M059J (cell line): ENCODE measurements at places on chromosomes 3 and 15.

GRCh38 chr15:71465131-71465955 lies 345.0 kb upstream of the NR2E3 start:
- DNase-seq: no peak

GRCh38 chr3:5057272-5057671 lies 64.8 kb upstream of the ARL8B start:
- DNase-seq: no peak

- DNase-seq: no peak
These were observed 231.8 kb downstream of the UACA start for GRCh38 chr15:70531576-70531975.

DNA sequence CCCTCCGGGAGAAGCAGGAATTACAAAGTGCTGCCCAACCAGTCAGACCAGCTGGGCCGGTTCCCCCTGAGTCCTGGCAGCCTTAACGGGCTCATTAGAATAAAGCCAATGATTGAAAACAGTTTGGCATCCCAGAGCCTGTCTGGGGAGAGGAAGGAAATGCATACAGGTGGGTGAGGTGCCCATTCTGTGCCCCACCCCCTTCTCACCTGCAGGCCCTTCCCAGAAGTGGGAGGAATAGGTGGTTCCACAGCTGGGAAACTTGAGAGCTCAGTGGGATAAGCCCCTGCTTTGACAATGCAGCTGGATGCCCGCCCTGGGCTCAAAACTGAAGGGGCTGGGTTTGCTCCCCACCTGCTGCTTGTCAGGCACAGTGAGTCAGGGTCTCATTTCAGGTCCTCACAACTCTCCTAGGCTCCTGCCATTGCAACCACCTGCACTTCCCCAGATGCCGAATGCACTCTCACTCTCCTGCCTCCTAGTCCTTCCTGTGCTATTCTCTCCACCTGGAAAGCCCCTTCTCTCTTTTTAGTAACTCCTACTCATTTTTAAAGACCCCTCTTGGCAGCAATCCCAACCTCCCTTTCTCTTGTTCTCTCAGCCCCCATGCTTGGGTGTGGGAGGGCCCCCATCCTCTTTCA lies 5.5 kb upstream of the BUB1B start:
- no peak for DNase-seq

GRCh38 chr3:196949285-196949619 lies 6.9 kb upstream of the NCBP2 start:
- no peak for DNase-seq

DNA sequence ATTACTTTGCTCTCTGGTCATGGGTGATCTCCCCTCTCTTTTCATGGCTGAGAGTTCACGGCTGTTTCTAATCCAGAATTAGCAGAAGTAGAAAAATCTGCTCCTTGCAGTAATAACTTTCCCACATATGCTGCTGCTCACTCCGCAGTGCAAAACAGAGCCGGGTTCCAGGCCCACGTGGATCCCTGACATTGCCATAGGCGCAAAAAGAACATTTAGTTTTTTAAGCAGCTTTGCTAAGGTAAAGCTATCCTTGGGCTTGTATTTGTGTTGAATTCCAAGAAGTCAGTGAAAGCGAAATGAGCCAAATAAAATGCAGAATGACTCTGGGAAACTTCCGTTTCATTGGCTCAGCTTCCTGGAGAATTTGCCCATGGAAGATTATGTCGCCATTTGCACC lies 633.7 kb upstream of the SUCLG2 start:
- DNase-seq: no peak

DNA sequence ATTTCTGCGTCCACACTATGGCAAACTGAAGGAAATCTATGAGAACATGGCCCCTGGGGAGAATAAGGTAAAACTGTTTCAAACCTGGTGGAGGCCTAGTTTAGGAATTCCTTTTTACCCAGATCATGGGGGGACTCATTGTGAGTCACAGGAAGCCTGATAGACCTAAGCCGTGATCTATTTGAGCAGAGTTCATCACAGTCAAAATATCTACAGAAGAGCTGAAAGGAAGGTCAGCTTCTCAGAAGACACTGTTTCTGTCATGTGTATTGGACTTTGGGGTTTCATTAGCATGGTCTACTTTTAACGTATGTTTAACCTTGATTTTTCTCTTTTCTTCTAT lies 1.3 kb downstream of the PSMD2 start:
- peak; percentile 82 for DNase-seq

GRCh38 chr3:37859908-37860199 lies 1.8 kb upstream of the CTDSPL start:
- DNase-seq: no peak

- no peak for DNase-seq
These were observed 84.3 kb downstream of the KLHL25 start for GRCh38 chr15:85710340-85710842.

DNA sequence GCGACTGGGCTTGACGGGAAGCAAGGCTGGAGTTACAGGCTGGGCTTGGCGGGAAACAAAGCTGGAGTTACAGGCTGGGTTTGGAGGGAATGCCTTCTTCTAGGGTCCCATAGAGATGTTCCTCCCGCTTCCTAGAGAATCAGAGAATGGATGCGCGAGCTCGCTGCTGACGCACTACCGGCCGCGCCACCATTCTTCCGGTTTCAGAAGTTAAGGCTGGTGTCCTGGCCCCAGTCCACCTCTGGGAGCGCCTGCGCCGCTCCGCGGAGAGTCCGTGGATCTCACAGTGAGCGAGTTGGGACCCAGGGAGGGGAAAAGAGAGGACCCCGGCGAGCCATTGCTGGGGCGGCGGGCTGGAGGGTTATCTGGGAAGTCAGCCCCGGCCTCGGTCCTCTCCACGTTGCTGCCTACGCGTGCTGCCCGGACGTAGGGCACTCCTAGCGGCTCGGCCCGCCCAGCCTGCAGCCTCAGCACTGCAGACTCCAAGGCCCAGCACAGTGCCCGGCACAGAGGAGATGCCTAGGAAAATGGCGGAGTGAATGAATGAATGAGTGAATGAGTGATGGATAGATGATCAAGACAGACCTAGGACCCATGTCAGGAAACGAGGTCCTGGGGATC lies at the start of gene ZNF502:
TSS of gene ZNF502 (plus strand) at position 206 of the 621 bp plus-strand sequence. CDS start 7,602 bp downstream, outside the sequence.
- DNase-seq: peak; percentile 34

DNA sequence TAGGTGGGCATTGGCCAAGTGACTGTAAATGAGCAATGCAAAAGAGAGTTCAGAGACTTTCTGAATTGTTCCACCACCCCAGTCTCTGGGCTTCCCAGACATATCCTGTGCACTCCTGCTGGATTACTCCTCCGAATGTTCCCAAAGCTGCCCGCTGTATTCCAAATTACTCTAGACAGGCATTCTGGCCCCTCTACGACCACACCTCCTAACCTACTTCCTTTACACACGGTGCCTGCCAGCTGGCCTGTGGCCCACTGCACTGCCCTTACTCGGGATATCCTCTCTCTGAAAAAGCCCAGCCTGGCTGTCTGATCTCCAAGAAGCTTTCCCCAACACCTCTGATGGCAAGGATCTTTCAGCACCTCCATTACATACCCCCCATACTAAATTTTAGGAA lies 66.6 kb downstream of the DUT start:
- no peak for DNase-seq

DNA sequence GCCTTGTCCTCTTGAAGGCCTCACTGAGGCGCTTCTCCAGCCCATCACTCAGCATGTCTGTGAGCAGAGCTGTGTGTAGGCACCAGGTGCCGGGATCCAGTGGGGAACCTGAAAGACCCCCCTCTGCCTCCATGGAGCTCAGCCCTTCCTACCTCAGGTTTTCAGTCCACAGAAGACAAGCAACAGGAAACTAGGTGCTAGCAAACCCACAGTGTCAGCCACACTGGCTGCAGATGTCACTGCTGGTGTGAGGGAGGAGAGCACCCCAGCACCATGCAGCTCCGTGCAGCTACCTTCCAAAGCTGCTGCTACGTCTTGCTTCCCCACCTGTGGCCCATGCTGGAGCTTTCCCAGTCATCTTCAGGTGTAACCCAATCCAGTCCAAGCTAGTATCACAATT lies 17.9 kb downstream of the PSTPIP1 start:
- no peak for DNase-seq

DNA sequence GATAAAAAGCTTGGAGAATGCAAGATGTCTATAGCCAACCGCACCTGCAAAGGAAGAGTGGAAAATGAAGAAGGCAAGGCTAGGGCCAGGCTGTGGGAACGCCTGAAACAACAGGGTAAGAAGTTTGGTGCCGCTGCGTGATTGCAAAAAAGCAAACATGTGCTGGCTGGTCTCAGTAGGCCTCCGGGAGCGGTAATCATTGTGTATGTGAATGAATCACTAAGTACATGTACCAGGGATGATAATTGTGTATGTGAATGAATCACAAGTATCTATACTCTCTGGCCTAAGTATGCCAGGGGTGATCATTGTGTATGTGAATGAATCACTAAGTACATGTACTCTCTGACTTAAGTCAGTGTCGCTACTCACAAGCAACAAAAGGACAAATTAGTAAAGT lies 40.3 kb upstream of the PARL start:
- DNase-seq: no peak

- peak; percentile 80 for DNase-seq
These were observed 435.4 kb upstream of the ATP11B start for GRCh38 chr3:182357928-182358327.

DNA sequence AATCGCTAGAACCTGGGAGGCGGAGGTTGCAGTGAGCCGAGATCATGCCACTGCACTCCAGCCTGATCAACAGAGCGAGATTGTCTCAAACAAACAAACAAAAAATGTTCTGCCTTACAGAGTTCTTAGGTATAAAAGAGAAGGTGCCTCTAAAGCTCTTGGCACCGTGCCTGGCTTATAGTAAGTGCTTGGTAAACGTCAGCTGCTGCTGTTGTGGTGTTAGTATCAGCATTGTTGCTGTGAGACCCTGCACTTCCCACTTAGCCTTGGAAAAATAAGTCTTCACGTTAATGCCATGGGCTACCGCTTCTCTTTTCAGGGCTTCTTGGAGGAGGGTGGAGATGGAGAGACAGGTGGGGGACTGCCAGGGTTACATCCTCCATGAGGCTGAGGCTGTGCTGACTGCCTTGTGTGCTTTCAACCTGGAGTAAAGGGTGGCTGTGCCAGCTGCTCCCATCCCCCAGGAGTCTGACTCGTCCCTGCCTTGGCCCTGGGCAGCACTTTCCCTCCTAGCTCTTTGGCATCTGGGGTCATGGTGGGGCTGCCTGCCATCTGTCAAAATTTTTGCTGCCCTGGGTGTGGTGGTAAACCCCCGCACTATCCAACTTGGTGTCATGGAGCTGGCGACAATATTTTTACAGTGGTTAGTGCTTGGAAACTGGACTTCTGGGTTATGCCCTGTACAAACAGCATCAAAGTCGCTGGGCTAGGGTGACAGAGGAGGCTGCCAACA lies 17.8 kb downstream of the FLNB start:
- peak; percentile 74 for DNase-seq

DNA sequence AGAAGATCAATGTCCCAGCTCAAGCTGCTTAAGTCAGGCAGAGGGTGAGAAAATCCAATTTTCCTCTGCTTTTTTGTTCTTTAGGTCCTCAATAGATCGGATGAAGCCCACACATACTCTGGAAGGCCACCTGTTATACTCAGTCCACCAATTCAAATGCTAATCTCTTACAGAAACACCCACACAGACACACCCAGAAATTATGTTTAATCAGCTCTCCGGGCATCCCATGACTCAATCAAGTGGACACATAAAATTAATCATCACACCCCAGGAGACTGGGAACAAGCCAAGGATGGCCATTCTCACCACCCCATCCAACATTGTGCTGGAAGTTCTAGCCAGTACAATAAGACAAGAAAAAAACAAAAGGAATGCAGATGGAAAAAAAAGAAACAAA lies 67.8 kb upstream of the SLC24A5 start:
- peak; percentile 29 for DNase-seq

- peak; percentile 62 for DNase-seq
These were observed 371.4 kb downstream of the SV2B start for GRCh38 chr15:91471468-91471867.

DNA sequence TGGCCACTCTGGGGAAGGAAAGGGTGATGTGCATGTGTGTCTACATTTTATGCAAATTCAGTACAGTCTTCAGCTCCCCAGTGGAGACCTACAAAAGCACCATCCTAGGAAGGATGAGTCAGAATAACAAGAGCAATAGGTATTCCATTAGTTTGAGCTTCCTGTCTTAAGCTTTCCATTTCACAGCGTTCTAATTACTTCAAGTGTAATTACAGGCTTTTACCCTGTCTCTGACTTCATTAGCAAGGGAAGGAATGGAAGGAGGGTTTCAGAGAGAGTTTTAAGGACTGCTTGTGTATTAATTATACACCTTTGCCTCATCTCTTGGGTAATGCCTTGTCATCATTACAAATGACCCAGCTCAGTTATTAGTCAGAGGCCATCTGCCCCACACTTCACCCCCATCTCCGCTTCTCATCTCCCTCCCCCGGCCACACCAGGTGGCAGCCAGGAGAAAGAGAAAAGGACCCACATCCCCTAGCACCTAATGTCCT lies 202.8 kb upstream of the MRPL3 start:
- DNase-seq: no peak

DNA sequence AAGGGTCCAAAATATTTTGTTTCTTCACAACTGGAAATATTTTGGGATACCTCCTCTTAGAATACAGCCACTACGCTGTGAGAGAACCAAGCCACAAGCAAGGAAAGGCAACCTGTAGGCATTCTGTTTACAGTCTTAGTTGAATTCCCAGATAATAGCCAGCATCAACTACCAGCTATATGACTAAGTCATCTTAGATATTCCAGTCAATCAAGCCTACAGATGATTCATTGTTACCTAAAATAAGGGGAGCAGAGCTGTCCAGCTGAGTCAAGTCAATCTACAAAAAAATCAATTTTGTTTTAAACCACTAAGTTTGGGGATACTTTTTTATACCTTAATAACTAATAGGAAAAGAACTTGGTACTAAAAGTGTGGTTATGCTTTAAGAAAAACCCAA lies 526.4 kb upstream of the DPPA4 start:
- no peak for DNase-seq

DNA sequence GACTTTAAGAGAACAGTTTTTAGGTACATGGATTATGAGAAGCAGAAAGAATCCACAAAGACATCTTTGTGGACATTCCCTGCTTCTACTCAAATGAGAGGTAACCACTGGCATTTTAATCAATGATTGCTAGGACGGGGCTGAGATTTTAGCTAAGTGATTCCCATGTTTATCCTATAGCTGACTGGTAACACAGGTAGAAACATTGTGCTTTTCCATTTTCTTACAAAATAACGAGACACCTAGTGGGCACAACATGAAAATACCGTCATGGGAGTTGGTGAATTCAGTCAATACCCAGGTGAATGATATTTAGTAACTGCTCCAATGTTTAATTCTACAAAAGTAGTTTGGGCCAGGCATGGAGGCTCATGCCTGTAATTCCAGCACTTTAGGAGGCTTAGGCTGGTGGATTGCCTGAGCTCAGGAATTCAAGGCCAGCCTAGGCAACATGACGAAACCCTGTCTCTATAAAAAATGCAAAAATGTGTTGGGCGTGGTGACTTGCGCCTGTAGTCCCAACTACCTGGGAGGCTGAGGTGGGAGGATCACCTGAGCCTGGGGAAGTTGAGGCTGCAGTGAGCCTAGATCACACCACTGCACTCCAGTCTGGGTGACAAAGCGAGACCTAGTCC lies 37.2 kb upstream of the DENND4A start:
- peak; percentile 33 for DNase-seq

DNA sequence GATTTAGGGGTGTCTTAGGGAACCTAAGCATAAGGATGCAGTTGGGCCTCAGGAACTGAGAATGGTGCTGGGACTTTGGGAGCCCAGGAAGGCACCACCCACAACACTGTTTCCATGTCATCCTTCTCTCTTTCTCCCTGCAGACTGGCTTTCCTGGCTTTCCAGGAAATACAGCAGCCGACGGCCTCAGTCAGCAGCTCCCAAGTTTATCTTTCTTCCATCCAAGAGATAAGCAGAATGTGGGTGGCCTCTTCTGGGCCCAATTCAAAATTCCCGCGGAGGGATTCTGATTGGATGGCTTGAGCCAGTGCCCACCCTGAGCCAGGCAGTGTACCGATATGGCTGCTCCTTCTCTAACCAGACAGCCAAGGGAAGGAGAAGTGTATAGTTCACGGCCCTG lies 4.5 kb upstream of the CLN6 start:
- no peak for DNase-seq
